ENCODE measurements at places on chromosomes 12 and 14. TPM values are rescaled to one million over a fixed set of nuclear protein-coding genes. Genes with fewer than 3 reads are reported as not detected.

The EXOC3L4 gene
- polyA plus RNA-seq = 85.1 TPM

DNA sequence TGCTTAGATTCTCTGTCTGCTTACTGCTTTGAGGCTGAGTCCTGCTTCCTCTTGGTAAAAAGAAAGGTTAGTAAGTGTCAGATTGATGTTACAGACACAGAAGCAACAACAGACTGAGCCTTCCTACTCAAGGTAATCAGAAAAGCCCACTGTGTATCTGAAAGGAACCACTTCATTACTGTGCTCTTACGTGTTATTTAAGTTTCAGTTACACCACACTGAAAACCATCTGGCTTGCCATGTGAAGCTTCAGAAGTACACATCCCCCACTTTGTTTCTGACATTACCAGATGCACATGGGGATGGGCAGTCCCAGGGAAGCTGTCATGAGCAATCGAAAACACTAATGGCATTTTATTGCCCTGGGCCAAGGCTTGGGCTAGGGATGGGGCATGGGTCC lies 1290.1 kb downstream of the AACS start:
- no peak overlapping the region for H3K4me3 ChIP-seq
- H3K36me3 ChIP-seq = no peaks in the 10 kb centered on the region
- no peak for DNase-seq
- no peaks in the 10 kb centered on the region for H3K27me3 ChIP-seq
- H3K27ac ChIP-seq = no peak overlapping the region

- no peak for DNase-seq
- H3K4me3 ChIP-seq = no peak overlapping the region
- H3K27ac ChIP-seq = no peak overlapping the region
- H3K27me3 ChIP-seq = no peaks in the 10 kb centered on the region
- H3K4me1 ChIP-seq = peaks cover 33% of the 10 kb centered on the region
These were observed 24.6 kb downstream of the DIP2B start for GRCh38 chr12:50529345-50529744.

The RBP5 gene
- 0.67 TPM for polyA plus RNA-seq

DNA sequence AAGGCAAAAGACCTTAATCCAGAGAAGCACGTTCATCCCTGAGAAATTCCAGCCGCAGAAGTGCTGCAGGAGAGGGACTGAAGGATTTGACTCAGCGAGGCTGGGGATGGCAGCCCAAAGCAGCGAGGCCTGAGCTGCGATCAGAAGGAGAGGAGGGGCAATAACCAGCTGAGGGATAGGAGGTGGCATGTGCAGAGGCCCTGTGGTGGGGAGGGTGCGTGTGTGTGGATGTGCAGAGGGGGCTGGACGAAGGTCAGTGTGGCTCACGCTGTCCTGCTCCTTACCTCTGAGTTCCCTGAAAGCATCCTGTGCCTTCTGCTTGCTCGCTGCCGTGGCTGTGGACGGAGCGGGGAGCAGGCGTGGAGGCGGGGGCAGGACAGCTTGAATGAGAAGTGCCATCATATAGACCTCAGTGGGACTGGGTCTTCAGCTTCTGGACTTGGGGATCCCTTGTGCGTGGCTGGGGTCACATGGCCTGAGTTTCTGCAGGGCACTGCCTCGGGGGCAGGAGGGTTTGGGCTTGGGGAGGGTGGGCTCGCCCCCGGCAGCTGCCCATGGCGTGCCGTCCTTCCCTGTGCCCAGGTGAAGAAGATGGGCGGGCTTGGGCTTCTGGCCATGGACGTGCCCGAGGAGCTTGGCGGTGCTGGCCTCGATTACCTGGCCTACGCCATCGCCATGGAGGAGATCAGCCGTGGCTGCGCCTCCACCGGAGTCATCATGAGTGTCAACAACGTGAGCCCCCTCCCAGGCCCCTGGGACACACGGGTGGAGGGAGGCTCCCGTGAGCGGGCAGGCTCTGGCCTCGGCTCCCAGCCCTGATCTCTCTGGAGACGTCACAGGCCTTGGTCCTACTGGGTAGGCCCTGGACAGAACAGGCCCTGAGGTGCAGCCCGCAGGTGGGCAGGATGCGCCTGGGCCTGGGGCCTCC lies 11.0 kb downstream of the ACADS start:
- peaks cover 12% of the 10 kb centered on the region for H3K36me3 ChIP-seq
- H3K27me3 ChIP-seq = no peaks in the 10 kb centered on the region
- DNase-seq = no peak
- H3K4me1 ChIP-seq = peaks cover 3% of the 10 kb centered on the region
- no peak overlapping the region for H3K27ac ChIP-seq

GRCh38 chr12:14138495-14138894 lies 157.1 kb upstream of the GRIN2B start:
- no peaks in the 10 kb centered on the region for H3K36me3 ChIP-seq
- no peak for DNase-seq
- H3K4me1 ChIP-seq = no peaks in the 10 kb centered on the region
- no peak overlapping the region for H3K4me3 ChIP-seq

The CCDC177 gene
- not detected for polyA plus RNA-seq

- no peaks in the 10 kb centered on the region for H3K36me3 ChIP-seq
- peak overlapping the region; percentile 98 for H3K27ac ChIP-seq
These were observed 2.0 kb upstream of the ANG start for GRCh38 chr14:20686386-20687143.

GRCh38 chr12:112304436-112304835 lies 77.8 kb downstream of the HECTD4 start:
- no peak for DNase-seq
- peaks cover 25% of the 10 kb centered on the region for H3K36me3 ChIP-seq

The EIF2S3B gene
- polyA plus RNA-seq = 0.89 TPM

The POTEM gene
- not detected for polyA plus RNA-seq

GRCh38 chr14:31945074-31945613 lies 132.0 kb upstream of the ARHGAP5 start:
- H3K27me3 ChIP-seq = no peaks in the 10 kb centered on the region
- peak; percentile 88 for DNase-seq
- peak overlapping the region; percentile 27 for H3K4me3 ChIP-seq
- H3K27ac ChIP-seq = peak overlapping the region; percentile 98

The PMCH gene
- not detected for polyA plus RNA-seq

DNA sequence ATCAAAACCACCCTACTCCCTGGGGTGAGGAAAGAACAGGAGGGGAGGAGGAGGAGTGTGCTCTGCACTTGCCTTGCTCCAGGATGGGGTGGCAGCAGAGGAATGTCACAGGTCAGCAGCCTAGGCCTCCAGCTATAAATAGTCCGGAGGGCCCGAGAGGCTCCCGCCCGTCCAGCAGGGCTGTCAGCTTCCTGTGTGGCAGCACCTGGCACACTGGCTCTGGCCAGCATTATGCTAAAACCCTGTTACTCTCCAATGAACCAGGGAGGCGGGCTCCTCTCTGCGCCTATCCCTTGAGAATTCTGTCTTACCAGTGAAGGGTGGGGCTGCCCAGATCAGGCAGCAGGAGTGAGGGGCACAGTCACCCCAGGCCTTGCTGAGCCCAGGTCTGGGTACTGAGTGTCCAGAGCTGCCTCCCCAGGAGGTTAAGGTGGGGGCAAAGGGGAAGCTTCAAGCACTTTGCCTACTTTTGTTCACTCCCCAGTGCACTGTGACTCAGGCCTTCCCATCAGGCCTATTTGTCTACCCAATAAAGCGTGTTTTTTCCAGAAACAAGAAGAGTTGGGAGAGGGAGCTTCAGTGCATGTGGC lies 1.2 kb upstream of the COX14 start:
- no peaks in the 10 kb centered on the region for H3K27me3 ChIP-seq
- H3K4me1 ChIP-seq = peaks cover 63% of the 10 kb centered on the region
- no peak overlapping the region for H3K4me3 ChIP-seq
- peaks cover 63% of the 10 kb centered on the region for H3K36me3 ChIP-seq
- peak overlapping the region; percentile 86 for H3K27ac ChIP-seq

The IL22 gene
- not detected for polyA plus RNA-seq

DNA sequence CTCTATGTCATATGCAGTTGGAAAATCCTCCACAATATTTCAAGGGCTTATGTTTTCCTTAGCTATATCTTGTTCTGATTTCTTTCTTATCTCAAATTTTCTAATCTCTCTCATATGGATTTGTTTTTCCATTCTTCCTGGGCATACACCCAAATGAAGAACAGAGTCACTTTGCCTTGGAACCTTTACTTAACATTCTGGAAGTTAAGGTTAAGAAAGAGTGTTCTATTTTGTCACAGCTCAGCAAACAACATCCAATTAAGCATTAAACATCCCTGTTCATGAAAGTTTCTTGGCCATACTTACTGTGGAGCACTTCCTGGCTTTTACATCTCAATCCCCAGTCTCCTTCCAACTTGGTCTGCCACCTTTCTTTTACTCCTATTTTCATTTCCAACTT lies 5.3 kb downstream of the NAV3 start:
- H3K36me3 ChIP-seq = no peaks in the 10 kb centered on the region
- H3K4me3 ChIP-seq = no peak overlapping the region
- no peak for DNase-seq
- H3K4me1 ChIP-seq = no peaks in the 10 kb centered on the region
- H3K27me3 ChIP-seq = no peaks in the 10 kb centered on the region

The KRT2 gene
- 1.1 TPM for polyA plus RNA-seq

- no peaks in the 10 kb centered on the region for H3K36me3 ChIP-seq
- peak overlapping the region; percentile 81 for H3K27ac ChIP-seq
- no peak overlapping the region for H3K4me3 ChIP-seq
- DNase-seq = peak; percentile 93
- H3K27me3 ChIP-seq = no peaks in the 10 kb centered on the region
- H3K4me1 ChIP-seq = peaks cover 23% of the 10 kb centered on the region
These were observed 29.7 kb downstream of the CCDC85C start for GRCh38 chr14:99574099-99574880.
